Gastroesophageal sphincter (tissue), 4 donors: ENCODE measurements at places on chromosomes 1 and 21. TPM values are rescaled to one million over a fixed set of nuclear protein-coding genes. Genes with fewer than 3 reads are reported as not detected.

DNA sequence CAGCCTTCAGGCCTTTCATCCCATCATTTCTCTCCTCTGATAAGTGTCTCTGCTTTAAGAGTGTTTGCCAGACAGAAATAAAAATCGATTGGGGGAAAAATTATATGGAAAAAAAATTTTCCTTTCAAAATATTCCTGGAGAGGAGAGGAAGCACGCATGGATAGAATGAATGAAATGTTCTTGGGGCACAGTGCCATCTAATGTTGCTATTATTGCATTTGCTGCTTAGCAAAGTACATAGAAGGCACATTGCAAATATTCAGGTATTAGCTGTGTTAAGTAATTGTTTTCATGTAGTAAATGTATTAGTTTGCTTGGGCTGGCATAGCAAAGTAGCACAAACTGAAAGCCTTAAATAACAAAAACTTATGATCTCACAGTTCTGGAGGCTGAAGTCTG is 18.1 kb downstream of the B3GALT5 start:
- no peak for ATAC-seq

DNA sequence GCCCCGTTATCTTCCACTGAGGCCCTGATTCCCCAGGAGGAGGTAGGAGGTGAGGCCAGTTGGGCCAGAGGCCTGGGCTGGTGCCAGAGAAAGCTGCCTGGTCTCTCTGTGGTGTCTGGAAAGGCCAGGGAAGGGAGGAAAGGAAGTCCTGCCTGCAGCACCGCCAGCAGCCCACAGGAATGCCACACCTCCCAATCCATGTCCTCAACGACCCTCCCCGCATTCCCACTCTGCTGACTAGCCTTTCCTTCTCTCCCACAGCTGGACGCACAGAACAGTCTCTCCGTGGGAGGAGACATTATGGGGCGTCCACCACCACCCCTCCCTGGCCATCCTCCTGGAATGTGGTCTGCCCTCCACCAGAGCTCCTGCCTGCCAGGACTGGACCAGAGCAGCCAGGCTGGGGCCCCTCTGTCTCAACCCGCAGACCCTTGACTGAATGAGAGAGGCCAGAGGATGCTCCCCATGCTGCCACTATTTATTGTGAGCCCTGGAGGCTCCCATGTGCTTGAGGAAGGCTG is 18.0 kb downstream of the CSF1 start:
- ATAC-seq = peak; percentile 21

DNA sequence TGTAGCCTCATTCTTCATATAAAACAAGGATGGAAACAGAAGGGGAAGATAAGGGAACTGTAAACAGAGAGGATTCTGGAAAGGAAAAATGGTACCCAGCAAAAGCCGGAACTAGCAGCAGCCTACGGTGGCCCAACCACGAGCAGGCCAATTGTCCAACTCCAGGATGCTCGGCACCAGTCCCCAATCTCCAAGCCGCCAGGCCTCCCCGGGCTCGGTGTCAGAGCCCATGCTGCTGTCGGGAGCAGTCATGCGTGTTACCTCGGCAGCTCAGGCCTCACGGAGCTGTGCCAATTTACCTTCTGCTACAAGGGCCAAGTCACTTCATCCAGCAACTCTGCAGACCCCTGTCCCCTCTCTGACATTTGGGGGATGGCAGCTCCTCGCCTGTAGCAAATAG is 130.8 kb downstream of the ZBTB18 start:
- no peak for ATAC-seq

- ATAC-seq = no peak
These were observed 8.6 kb downstream of the CRABP2 start for GRCh38 chr1:156696755-156697154.

GRCh38 chr1:187605736-187606135 is 777.0 kb downstream of the PLA2G4A start:
- no peak for ATAC-seq

- no peak for ATAC-seq
These were observed 98.9 kb upstream of the DPYD start for GRCh38 chr1:98019747-98020146.

DNA sequence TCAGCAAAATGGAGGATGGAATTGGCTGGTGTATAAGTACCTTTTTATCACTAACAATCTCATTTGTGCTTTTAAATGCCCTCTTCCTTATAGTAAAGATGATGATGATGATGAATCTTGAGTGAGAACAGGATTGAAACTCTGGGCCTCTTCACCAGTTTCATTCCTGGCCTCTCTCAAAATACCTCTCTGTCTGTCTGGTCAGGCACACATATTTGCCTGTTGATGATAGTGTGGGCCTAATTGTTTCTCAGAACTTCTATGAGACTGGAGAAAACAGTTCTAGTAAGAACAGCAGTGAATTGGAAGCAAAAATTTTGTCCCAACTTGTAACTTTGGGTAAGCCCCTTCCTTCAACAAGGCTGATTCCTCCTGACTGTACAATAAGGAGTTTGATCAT is 94.4 kb upstream of the RGS4 start:
- no peak for ATAC-seq

- no peak for ATAC-seq
These were observed 1085.7 kb downstream of the NCAM2 start for GRCh38 chr21:22083899-22084298.

DNA sequence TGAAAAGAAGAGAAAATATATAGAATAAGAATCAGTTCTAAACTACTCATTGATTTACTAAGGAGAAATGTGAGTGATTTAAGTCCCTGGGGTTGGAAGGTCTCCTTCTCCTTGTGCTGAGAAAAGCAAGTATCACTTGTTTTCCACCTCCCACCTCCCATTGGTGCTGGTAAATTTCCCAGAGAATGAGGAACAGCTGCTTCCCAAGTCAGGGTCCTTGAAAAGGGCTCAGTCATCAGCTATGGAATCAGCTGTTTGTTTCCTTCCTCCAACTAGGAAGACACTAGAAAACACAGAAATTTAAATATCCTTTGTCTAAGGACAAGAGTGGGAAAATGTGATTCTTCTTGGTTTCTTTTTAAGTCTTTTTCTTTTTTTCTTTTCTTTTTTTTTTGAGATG is 131.3 kb upstream of the C1orf21 start:
- ATAC-seq = no peak

DNA sequence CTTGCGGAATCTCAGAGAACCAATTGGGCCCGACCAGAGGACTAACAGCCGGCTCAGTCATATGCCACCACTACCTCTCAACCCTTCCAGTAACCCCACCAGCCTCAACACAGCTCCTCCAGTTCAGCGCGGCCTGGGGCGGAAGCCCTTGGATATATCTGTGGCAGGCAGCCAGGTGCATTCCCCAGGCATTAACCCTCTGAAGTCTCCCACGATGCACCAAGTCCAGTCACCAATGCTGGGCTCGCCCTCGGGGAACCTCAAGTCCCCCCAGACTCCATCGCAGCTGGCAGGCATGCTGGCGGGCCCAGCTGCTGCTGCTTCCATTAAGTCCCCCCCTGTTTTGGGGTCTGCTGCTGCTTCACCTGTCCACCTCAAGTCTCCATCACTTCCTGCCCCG is 49.8 kb downstream of the ACP6 start:
- ATAC-seq = no peak

DNA sequence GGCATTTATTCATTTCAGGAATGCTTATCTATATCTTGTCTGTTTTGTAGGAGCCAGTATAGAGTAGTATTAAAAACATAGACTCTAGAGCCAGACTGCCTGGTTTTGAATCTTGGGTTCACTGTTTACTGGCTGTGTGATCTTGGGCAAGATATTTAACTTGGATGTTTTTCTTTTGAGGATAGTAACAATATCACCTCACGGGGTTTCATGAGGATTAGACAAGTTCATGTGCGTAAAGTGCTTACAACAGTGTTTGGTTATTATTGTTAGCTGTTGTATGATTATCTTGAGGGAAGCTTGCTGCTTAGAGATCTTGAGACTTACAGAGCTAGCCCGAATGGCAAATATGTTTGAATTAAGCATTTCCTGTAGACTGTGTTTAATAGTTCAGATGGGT is 40.2 kb downstream of the WNT4 start:
- ATAC-seq = no peak

GRCh38 chr1:61450872-61451571 is 273.9 kb downstream of the TM2D1 start:
- no peak for ATAC-seq

DNA sequence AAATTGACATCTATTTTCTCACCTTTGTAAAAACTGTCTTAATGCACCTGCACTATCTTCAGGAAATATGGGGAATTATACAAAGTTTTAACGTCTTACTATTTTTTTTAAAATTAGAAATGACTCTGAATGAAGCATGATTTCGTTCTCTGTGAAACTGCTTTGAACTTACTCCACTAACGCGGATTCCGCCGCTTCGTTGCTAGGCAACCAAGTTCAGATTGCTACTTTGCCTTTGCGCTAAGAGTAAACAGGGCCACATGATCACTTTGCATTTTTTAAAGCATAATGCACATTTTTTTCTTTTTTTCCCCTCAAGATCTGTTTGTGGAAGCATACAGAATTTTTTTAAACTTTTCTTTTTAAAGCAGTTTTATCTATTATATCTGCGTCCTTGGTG is 690.5 kb downstream of the BRINP3 start:
- no peak for ATAC-seq

DNA sequence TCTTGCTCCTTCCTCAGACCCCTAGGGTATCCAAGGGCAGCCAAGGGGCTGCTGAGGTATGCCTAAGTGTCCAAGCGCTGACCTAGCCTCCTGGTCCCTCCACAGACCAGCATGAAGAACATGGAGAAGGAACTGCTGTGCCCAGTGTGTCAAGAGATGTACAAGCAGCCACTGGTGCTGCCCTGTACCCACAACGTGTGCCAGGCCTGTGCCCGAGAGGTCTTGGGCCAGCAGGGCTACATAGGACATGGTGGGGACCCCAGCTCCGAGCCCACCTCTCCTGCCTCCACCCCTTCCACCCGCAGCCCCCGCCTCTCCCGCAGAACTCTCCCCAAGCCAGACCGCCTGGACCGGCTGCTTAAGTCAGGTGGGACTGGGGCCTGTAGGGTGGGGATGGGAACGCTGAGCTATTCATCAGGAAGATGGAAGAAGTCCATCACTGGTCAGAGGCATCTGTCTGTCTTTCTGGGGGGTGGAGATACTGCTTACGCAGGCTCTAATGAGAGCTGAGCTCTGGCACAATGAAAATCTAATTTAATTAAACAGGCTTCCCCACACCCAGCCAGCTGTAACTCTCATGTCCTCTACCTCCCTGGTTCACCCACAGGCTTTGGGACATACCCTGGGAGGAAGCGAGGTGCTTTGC is 1.8 kb downstream of the TRIM46 start:
- no peak for ATAC-seq

- no peak for ATAC-seq
These were observed 59.9 kb downstream of the UBE2U start for GRCh38 chr1:64263335-64263734.

GRCh38 chr1:2449636-2450454 is 26.2 kb upstream of the PLCH2 start:
- ATAC-seq = no peak

DNA sequence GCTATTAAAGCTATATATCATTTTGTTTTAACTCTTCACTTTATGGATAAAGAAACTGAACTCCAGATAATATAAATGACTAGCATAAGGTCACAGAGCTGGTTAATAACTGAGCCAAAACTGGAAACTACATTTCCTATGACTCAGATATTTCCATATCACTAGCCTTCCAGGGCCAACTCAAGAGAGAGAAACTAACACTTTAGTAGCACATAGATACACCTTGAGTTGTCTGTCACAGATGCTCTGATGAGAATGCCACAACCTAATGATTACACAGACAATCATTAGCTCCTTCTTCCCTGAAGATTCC is 40.7 kb downstream of the NME7 start:
- no peak for ATAC-seq

- ATAC-seq = peak; percentile 54
These were observed 53.2 kb downstream of the CNN3 start for GRCh38 chr1:94873520-94874351.

DNA sequence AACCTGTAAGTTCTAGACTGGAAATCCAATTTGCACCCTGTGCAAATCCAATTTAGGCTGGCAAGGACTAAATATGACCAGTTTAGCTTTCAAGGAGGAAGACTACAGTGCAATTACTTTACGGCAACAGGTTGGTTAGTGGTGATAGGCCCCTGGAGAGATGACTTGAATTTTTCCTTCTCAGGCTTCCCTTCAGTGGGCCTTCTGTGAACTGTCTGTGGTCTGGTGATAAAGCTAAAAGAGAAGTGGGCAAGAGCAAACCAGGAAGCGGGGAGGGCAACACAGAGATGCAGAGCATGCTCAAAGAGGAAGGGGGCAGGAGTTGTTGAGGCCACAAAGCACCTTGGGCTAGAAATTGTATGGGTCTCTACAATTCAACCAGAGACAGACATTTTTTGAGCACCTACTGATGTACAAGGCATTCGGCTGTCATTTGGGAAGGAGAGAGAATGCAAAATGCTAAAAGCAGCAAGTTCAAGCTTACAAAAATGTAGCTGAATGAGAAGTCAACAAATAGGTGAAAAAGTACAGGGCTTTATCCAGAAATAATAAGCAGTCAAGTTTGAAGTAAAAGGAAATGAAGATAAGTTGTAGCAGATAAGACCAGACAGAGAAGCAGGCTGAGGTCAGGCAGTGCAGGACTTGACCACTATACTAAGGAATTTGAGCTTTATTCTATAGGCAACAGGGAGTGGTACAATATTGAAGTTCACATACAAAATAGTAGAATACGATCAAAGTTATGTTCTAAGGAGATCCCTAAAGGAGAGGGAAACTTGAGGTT is 23.9 kb downstream of the INPP5B start:
- no peak for ATAC-seq

- ATAC-seq = peak; percentile 82
These were observed 99.5 kb upstream of the BMP8A start for GRCh38 chr1:39391691-39392679.

- no peak for ATAC-seq
These were observed 24.1 kb downstream of the PTGER3 start for GRCh38 chr1:71023515-71023914.

DNA sequence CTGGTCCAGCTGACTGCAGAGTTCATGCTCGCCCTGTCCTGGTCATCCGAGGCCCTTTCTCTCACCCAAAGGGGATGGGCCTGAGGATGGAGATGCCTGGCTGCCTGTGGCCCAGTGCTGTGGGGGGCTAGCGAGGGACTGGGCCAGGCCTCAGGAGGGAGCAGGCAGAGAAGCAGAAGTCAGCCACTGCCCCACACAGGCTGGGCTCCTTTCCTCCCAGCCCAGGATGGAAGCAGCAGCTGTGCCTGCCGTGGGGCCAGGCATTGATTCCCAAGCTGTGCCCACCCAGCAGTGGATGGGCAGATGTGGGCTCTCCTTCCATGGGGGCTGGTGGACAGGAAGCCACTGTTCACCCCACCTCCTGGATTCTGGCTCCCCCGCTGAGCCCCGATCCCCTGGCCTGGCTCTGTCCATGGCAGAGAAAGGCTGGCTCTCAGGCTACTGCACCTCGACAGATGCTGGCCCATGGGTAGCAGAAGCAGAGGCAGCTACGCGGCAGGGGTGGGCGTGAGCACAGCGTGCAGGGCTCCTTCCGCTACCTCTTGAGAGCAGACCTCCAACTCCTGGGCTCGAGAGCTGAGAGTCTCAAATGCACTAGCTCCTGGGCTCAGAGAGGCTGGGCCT is 24.6 kb downstream of the RUNX3 start:
- ATAC-seq = no peak

Gene AVPR1B
- not detected for total RNA-seq

Gene PGLYRP3
- total RNA-seq = not detected

Gene GJB4
- not detected for total RNA-seq

Gene FNDC5
- total RNA-seq = 7.3 TPM

Gene LRIF1
- 10.2 TPM for total RNA-seq

Gene OR10K1
- total RNA-seq = not detected

Gene AADACL3
- total RNA-seq = not detected

Gene SLAMF9
- not detected for total RNA-seq

Gene COL6A1
- 477 TPM for total RNA-seq
